ENCODE measurements at places on chromosomes 6 and 20. TPM values are rescaled to one million over a fixed set of nuclear protein-coding genes. Genes with fewer than 3 reads are reported as not detected.

The SEMG1 gene
- polyA plus RNA-seq = not detected

- H3K36me3 ChIP-seq = no peaks in the 10 kb centered on the region
- no peak overlapping the region for H3K27ac ChIP-seq
- DNase-seq = no peak
- H3K4me1 ChIP-seq = peaks cover 58% of the 10 kb centered on the region
Measured at GRCh38 chr20:32982617-32983458, 21.4 kb downstream of the SUN5 start.

GRCh38 chr6:18561037-18561750 lies 174.0 kb downstream of the RNF144B start:
- H3K4me1 ChIP-seq = no peaks in the 10 kb centered on the region
- no peak for DNase-seq
- H3K36me3 ChIP-seq = no peaks in the 10 kb centered on the region
- H3K27me3 ChIP-seq = peaks cover 8% of the 10 kb centered on the region

GRCh38 chr6:83006270-83006905 lies 59.3 kb downstream of the UBE3D start:
- no peaks in the 10 kb centered on the region for H3K27me3 ChIP-seq
- no peak for DNase-seq
- peaks cover 1% of the 10 kb centered on the region for H3K4me1 ChIP-seq
- peaks cover 5% of the 10 kb centered on the region for H3K36me3 ChIP-seq
- H3K4me3 ChIP-seq = no peak overlapping the region
- H3K27ac ChIP-seq = no peak overlapping the region

The OR12D3 gene
- not detected for polyA plus RNA-seq

DNA sequence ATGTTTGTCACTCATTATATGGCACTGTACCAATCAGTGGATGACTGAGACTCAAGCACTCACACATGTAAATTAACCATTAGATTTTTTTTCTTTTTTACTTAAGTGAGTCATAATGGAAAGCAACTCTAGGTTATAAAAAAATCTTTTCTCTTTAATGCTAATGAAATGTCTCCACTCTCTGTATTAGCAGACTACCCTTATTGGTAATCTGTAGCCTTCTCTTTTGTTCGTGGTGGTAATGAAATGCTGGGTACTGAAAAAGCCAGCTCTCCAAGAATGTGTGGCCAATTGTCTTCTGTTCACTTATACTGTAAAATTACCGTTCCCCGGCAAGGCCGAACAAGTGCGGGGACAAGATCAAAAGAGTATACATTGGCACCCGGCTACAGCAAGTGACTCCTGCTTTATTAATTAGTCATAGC lies 69.0 kb downstream of the AFG1L start:
- no peak for DNase-seq
- H3K4me1 ChIP-seq = no peaks in the 10 kb centered on the region
- no peaks in the 10 kb centered on the region for H3K36me3 ChIP-seq

DNA sequence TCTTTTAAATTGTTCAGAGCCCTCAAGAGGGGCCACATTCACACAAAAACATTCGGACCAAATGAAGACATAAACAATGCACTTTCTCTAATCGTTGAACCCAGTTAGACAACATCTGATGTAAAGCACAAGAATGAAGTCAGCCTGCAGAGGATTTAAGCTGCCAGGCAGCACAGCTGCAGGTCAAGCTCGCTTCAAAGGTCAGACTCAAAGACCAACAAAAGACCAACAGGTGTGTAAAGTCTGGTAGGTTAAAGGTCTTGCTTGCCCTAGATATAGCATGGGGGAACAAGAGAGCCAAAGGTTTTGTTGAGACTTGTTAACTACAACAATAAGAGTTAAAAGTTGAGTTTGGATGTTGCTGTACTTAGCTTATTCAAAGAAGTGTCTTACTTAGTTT lies 26.7 kb upstream of the MYLIP start:
- H3K27ac ChIP-seq = no peak overlapping the region
- H3K4me3 ChIP-seq = no peak overlapping the region
- H3K36me3 ChIP-seq = peaks cover 4% of the 10 kb centered on the region
- no peak for DNase-seq
- no peaks in the 10 kb centered on the region for H3K4me1 ChIP-seq

The HLA-DRB5 gene
- 0.24 TPM for polyA plus RNA-seq

DNA sequence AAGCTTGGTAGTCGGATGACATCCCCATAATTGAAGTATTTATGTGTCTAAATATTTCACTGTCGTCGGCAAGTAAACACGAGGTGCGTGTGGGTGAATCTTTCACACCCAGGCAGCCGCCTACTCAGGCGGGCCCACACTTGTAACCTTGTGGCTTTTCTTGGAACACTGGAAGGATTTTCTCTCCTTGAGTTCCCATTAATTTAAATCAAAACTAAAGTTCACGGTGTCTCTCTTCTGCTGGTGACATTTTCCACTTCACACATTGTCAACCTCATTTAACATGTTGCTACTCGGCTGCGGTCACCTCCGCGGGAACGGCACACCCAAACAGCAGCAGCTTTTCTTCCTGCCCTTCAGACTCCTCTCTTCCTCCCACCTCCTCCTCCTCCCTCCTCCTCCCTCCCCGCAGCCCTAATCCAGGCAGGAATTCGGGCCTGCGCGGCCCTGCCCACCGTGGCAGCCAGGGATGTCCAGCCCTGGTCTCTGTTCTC lies 336.6 kb downstream of the QKI start:
- H3K4me1 ChIP-seq = peaks cover 39% of the 10 kb centered on the region
- H3K4me3 ChIP-seq = peak overlapping the region; percentile 34
- DNase-seq = no peak
- H3K36me3 ChIP-seq = no peaks in the 10 kb centered on the region

DNA sequence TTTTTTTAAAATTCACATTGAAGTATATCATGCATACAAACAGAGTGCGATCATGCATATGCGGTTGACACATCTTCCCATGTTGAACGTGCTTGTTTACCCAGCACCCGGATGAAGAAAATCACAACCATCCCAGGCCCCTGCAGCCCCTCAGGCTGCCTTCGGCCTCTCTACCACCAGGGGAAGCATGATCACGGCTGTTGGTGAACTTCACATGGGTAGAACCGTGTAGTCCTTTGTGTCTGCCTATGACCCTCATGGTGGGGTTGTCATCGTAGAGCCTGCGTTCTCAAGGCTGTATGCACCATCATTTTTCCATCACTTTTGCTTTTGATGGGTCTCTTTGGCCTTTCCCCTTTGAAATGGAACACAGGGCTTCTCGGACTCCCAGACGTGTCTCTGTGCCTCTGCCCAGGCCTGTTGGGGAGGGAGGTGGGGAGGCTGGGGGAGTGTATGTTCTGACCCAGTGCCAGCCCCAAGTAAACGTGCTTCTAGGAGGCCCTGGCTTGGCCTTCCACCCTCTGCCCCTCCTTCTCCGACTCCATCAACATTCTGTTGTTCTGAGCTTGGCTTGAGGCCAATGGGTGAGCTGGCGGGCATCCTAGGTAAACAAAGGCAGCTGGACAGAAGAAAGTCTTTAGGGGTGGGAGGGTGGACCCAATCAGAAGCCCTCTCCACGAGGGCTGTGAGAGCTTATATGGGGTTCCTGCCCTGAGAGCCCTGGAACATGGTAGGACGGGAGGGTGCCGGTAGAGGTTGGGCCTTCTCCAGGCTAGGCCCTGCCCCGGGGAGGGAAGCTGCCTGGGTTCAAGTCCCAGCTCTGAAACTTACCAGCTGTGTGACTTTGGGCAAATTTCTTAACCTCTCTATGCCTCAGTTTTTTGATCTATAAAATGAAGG lies 39.7 kb downstream of the TGM2 start:
- H3K27ac ChIP-seq = no peak overlapping the region
- no peak overlapping the region for H3K4me3 ChIP-seq
- no peak for DNase-seq
- H3K4me1 ChIP-seq = no peaks in the 10 kb centered on the region

DNA sequence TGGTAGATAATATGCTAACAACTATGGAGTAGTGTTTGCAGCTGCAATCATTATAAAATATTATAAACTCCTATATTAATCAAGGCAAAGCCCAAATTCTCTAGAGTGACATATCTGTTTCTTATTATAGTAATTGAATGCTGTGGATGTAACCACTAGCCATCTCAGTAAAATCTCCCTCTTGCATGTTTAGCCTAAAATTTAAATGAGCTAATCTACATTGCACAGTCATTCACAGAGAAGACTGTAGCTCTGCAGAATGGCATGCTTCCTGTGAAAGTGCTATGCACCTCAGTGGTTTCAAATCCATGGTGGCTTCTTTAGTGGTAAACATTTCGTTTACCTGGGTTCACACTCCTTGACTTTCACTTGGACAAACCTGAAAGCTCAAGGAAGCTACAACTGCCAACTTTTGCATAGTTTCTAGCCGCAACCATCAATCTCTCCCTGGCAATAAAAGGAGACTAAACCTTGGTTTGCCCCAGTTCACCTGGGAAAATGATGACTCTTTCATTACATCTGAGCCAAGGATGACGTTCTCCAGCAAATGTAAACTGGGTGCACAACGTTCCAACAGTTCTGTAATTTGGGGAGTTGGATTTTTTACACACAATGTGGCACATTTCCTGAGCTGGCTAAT lies 47.2 kb downstream of the FILIP1 start:
- DNase-seq = no peak
- no peak overlapping the region for H3K27ac ChIP-seq
- H3K4me1 ChIP-seq = no peaks in the 10 kb centered on the region
- H3K36me3 ChIP-seq = no peaks in the 10 kb centered on the region

GRCh38 chr20:52682237-52682636 lies 289.9 kb upstream of the TSHZ2 start:
- H3K36me3 ChIP-seq = no peaks in the 10 kb centered on the region
- DNase-seq = no peak
- H3K4me3 ChIP-seq = no peak overlapping the region
- no peaks in the 10 kb centered on the region for H3K27me3 ChIP-seq

DNA sequence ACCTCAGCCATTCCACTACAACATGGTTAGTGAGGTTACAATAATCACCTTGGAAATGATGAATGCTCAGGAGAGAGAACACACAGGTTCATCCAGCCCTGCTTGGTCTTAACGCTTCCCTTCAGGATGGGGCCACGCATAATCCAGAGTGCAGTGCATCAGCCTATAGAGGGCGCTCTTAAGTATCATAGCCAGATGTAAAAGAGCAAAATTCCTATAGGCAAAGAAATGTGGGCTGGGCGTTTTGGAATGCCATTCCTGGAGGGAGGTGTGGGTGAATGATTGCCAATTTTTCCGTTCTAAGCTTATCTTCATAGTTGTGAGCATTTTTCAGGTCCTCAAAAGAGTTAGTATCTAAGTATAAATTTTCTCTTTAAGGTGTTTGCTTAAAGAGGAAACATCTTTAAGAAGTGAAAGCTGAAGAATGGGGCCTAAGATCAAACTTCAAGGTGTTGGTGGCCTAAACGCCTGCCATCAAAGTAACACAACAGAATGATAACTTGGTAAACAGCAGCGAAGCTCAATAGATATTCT lies 1.8 kb downstream of the RIPOR2 start:
- H3K36me3 ChIP-seq = peaks cover 57% of the 10 kb centered on the region
- peak overlapping the region; percentile 99 for H3K4me3 ChIP-seq
- peak; percentile 43 for DNase-seq
- peaks cover 61% of the 10 kb centered on the region for H3K4me1 ChIP-seq
- peak overlapping the region; percentile 97 for H3K27ac ChIP-seq
- H3K27me3 ChIP-seq = no peaks in the 10 kb centered on the region

The DEF6 gene
- polyA plus RNA-seq = 93.7 TPM

- H3K4me3 ChIP-seq = no peak overlapping the region
- no peaks in the 10 kb centered on the region for H3K27me3 ChIP-seq
- peak; percentile 20 for DNase-seq
Measured at GRCh38 chr6:13624871-13625288, 9.7 kb downstream of the NOL7 start.

DNA sequence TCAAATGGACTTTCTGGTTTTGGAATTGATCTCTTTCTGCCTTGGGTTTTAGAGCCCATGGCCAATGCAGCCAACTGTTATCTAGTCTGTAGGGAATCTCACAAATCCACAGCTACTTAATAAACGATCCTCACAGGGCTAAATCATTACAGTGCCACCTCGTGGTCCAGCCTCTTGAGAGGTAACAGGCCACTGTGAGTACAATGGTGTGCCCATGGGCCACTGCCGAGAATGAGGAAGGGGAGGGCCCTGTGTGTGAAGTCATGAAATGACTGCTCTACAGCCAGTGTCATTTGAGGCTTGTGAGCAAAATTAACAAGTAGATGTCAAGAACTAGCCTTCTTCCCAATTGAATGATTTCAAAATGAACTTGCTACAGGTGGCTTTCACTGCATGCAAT lies 54.3 kb upstream of the GMPR start:
- no peak overlapping the region for H3K4me3 ChIP-seq
- DNase-seq = no peak
- H3K27me3 ChIP-seq = no peaks in the 10 kb centered on the region
- peaks cover 7% of the 10 kb centered on the region for H3K36me3 ChIP-seq
- no peak overlapping the region for H3K27ac ChIP-seq

DNA sequence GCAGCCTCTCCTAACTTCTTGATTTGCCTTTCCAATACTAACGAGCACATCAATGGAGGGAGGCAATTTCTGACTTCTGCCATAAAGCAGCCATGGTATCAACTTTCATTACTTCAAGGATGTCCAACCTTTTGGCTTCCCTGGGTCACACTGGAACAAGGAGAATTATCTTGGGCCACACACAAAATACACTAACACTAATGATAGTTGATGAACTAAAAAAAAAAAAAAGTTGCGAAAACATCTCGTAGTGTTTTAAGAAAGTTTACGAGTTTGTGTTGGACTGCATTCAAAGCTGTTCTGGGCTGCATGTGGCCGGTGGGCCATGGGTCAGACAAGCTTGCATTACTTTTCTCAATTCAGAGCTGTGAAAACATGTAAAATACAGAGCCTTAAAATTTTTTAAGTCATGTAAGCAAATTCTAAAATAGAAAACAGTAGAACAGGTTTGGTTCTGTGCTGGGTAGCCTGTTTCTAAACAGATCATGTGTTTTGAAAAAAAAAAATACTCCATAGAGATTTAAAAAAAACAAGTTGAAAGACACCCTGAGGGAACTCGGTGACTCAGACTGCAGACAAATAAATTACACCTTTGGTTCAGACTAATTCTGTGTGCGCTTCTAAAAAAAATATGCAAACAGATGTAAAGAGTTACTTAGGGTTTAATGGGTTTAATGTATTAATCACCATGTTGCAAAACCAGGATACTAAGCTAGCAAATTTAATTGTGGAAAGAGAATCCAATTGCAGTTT lies 43.6 kb upstream of the SLC22A23 start:
- no peaks in the 10 kb centered on the region for H3K36me3 ChIP-seq
- no peak overlapping the region for H3K27ac ChIP-seq
- H3K27me3 ChIP-seq = peaks cover 11% of the 10 kb centered on the region
- no peak for DNase-seq
- no peaks in the 10 kb centered on the region for H3K4me1 ChIP-seq

GRCh38 chr6:10465629-10466499 lies 51.0 kb upstream of the TFAP2A start:
- H3K27me3 ChIP-seq = peaks cover 30% of the 10 kb centered on the region
- no peak overlapping the region for H3K4me3 ChIP-seq
- no peak overlapping the region for H3K27ac ChIP-seq
- H3K36me3 ChIP-seq = peaks cover 4% of the 10 kb centered on the region
- H3K4me1 ChIP-seq = no peaks in the 10 kb centered on the region
- no peak for DNase-seq

- no peaks in the 10 kb centered on the region for H3K36me3 ChIP-seq
- DNase-seq = no peak
- H3K4me3 ChIP-seq = no peak overlapping the region
- no peaks in the 10 kb centered on the region for H3K27me3 ChIP-seq
- peaks cover 21% of the 10 kb centered on the region for H3K4me1 ChIP-seq
Measured at GRCh38 chr20:32619586-32619985, 34.5 kb upstream of the NOL4L start.

The APCDD1L gene
- polyA plus RNA-seq = 0.48 TPM
